ENCODE measurements at places on chromosomes 6 and 20.

GRCh38 chr6:126147291-126147815 is 161.0 kb downstream of the TRMT11 start:
- DNase-seq, result no peak

DNA sequence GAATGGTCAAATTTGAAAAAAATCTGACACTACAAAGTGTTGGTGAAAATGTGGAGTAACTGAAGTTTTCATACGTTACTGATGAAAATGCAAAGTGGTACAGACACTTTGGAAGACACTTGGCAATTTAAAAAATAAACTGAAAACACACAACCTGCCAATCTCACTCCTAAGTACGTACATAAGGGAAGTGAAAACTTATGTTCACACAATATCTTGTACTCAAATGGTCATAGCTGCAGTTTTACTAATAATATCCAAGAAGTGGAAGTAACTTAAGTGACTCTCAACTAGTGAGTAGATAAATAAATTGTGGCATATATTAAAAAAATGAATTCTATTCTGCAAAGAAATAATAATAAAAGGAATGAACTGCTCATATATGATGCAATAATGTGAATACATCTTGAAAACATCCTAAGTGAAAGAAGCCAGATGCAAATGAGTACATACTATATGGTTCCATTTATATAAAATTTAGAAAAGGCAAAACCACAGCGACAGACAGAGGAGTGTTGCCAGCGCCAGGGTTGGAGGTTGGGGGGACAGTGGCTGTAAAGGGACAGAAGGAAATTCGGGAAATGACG is 198.2 kb downstream of the ERMARD start:
- DNase-seq, result no peak

GRCh38 chr6:22800451-22800850 is 231.1 kb downstream of the HDGFL1 start:
- no peak for DNase-seq

DNA sequence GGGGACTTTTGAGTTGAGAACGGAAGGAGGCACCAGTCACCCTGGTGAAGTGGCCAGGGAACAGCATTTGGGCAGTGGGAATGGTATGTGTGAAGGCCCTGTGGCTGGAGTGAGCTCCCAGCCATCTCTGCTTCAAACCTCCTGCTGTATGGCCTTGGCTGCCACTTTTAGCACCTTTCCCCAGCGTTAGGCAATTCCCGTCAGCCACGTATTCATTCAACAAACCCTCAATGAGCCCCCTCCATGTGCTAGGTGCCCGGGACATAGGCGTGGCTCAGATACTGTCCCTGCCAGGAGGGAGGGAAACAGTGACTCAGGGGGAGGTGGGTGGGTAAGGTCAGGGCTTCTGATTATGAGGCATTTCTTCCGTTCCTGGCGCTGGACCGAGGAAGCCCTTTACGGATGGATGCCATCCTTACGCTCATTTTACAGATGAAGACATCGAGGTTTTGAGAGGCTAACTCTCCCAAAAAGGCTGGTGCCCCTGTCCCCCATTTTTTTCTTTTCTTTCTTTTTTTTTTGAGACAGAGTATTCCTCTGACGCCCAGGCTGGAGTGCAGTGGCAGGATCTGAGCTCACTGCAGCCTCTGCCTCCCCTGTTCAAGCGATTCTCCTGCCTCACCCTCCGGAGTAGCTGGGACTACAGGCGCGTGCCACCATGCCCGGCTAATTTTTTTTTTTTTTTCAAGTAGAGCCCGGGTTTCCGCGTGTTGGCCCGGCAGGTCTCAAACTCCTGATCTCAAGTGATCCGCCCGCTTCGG is 37.5 kb downstream of the SRC start:
- no peak for DNase-seq

GRCh38 chr20:49052334-49052733 is 6.2 kb downstream of the CSE1L start:
- DNase-seq, result no peak

DNA sequence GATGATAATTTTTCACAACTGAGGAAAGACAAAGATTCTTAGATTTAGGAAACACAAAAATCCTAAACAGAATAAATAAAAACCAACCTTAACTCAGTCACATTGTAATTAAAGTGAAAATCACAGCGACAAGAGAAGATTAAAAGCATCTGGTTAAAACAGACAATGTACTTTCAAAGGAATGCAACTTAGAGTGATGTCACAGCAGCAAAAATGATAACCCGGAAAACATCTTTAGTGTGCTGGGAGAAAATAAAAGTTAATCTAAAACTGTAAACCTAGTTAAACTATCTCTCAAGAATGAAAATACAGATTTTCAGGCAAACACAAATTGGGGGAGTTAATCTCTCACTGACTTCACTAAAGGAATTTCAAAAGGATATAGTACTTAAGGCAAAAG is 76.8 kb upstream of the OGFRL1 start:
- DNase-seq, result no peak

- DNase-seq, result no peak
These were observed 74.8 kb upstream of the SIRPA start for GRCh38 chr20:1820138-1821079.

DNA sequence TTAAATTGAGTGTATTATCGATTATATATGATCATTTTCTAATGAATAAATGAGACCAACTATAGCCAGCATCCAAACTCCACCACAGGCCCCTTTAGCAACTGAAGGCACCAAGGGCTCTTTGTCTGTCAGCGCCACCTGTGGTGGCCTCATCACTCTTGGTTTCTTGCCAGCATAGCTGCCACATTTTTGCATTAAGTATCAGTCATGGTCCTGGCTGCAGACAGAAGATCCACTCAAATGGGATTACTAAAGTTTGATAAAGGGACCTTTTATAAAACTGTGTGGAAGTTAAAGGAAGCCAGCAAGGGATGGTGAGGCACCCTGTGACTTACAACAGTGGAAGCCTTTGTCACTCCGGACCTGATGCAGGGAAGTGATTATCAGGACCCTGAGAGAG is 162.9 kb downstream of the C6orf118 start:
- no peak for DNase-seq

GRCh38 chr6:414447-414846 is 22.9 kb downstream of the IRF4 start:
- no peak for DNase-seq
